Fibroblast of villous mesenchyme (primary cell): ENCODE measurements at places on chromosomes 12 and 14.
A peak's percentile ranks its signal among the peaks of the same experiment; 100 is the strongest.

- DNase-seq, result peak; percentile 79
Observed at GRCh38 chr14:67666750-67667449, 7.5 kb downstream of the VTI1B start.

DNA sequence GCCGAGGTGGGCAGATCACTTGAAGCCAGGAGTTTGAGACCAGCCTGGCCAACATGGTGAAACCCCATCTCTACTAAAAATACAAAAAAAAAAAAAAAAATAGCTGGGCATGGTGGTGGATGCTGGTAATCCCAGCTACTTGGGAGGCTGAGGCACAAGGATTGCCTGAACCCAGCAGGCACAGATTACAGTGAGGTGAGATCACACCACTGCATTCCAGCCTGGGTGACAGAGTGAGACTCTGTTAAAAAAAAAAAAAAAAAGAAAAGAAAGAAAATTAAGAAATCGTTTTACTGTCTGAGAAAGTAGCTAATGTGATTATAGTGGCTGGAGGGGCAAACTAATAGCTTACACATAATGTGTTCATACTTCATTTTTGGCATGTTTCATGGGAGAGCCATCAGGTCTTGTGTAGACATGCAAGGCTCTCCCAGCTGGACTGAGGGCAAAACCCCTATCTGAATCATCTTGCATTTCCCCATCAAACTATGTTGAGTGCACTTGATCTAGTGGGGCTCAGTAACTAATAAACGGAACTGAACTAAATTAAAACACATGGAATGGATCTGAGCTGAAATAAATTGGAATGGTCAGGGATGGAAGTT, 16.2 kb downstream of the KIF21A start:
- DNase-seq, result no peak

DNA sequence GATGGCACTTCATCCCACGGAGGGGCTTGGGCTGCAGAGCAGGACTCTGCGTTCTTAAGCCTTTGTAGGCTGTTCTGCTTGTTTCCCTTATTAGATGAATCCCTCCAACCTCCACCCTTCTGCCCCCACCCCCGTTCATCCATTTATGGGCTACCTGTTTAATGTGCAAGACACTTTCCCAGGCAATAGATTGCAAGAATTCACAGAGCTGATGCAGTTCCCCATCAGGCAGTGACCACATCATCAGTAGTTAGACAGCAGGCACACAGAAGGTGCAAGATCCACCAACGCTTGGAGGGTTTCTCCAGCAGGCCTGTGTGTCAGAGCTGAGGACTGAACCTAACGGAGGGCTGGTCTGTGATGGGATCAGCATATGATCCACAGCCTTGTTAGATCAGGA, 1.2 kb upstream of the C1R start:
- no peak for DNase-seq

- DNase-seq, result no peak
Observed at GRCh38 chr14:37597538-37597913, 2.1 kb downstream of the TTC6 start.

DNA sequence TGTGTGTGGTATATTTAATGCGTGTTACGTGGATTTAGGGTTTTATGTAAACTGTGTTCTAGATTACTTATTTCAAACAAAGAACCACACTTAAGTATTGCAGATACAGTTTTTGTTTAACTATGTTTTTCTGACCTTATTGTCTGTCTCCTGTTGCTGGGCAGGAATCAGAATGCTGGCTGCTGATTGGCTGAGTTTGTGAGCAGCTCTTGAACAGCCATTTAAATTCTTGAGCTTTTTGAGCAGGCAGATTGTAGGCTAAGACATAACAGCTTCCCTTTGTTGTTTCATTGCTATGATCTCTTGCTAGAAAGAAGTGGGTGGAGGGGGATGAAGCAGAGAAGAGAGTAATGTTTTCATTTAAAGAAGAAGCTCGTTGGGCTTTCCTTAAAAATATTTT, 52.2 kb downstream of the ATF7IP start:
- DNase-seq, result peak; percentile 91

- no peak for DNase-seq
Observed at GRCh38 chr14:103523575-103523954, 935 bp upstream of the CKB start.

- no peak for DNase-seq
Observed at GRCh38 chr12:106679574-106679973, 94.9 kb upstream of the RIC8B start.

DNA sequence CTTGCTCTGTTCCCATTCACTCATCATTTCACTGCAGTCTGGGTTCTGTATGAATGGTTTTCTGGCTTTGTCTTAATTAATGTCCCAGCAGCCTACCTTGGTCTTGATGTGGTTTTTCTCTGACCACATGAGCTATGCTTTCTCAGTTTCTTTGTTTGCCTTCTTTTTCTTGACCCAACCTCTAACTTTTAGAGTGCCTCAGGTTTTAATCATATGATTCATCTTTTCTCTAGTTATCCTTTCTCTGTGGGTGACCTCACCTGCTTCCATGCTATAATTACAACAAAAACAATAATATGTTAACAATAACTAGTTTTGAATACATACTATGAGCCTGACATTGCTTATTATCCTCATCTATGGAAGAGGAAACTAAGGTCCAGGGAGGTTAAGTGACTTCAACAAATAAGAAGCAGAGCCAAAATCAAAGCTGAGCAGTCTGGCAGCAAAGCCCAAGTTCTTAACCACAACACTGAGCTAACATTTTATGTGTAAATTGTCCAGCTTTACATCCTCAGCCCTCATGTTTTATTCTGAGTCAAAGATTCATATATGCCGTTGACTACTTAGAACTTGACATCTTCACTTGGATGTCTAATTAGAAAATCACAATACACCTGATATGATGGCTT, 4.7 kb upstream of the EPYC start:
- DNase-seq, result peak; percentile 30

GRCh38 chr12:6390084-6390799, 6.3 kb downstream of the LTBR start:
- no peak for DNase-seq

DNA sequence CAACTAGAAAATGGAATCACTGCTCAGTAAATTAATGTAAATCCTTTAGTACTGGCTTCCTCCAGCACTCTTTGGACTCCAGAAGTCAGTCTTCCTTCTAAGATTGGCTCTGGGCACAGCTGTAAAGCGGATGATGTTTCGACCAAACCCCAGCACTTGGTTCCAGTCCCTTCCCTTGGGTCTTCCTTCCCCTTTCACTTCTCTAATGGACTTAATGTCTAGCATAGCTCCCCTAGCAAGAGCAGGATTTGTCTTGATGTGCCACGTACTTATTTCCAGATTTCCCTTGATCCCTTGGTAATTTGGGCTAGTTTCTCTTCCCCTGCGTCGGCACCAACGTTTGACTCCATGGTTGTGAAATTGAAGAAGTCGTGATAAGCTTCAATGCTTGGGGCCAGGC, 28.3 kb downstream of the C12orf75 start:
- no peak for DNase-seq
